ENCODE measurements at places on chromosomes 4 and X.
A peak's percentile ranks its signal among the peaks of the same experiment; 100 is the strongest.

DNA sequence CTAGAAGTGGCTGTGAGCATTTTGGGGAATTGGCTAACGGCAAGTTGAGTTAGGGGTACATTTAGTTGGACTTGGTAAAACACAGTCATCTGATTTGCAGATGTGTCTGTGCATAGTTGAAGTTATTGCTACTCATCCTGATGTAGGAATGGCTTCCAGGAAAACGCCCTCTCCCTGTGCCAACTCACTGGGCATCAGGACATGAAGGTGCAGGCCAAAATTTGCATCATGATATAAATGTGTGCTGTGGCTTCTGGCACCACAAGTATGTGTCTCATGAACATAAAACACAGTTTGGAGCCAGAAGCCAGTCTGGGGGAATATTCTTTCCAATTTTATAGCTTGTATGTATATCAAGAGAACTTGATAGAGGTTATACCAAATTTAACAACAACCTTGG lies 54.2 kb upstream of the CBR4 start:
- no peak for DNase-seq

GRCh38 chr4:7595934-7596461 lies 161.3 kb upstream of the PSAPL1 start:
- DNase-seq: no peak

GRCh38 chr4:161252520-161253141 lies 911.2 kb downstream of the FSTL5 start:
- DNase-seq: no peak

GRCh38 chr4:107312366-107312765 lies 276.3 kb upstream of the DKK2 start:
- DNase-seq: no peak

- DNase-seq: no peak
Observed at GRCh38 chr4:93982255-93982654, 153.7 kb downstream of the ATOH1 start.

DNA sequence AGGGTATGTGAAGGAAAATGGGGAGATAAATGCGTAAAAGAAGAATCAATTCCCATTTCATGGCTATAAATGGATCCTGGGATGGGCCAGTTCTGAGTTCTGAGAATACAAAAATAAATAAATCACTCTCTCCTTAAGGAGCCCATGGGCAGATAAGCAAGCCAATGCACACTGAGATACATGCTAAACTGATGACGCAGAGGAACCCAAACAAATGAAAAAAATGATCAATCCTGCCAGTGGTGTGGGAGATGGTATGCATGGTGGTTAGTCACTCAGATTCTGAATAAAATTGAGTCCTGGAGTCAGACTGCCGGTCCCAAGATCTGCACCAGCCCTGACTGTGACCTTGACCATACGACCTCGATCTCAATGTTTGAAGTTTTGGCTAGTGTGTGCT lies 59.7 kb downstream of the NEIL3 start:
- no peak for DNase-seq

DNA sequence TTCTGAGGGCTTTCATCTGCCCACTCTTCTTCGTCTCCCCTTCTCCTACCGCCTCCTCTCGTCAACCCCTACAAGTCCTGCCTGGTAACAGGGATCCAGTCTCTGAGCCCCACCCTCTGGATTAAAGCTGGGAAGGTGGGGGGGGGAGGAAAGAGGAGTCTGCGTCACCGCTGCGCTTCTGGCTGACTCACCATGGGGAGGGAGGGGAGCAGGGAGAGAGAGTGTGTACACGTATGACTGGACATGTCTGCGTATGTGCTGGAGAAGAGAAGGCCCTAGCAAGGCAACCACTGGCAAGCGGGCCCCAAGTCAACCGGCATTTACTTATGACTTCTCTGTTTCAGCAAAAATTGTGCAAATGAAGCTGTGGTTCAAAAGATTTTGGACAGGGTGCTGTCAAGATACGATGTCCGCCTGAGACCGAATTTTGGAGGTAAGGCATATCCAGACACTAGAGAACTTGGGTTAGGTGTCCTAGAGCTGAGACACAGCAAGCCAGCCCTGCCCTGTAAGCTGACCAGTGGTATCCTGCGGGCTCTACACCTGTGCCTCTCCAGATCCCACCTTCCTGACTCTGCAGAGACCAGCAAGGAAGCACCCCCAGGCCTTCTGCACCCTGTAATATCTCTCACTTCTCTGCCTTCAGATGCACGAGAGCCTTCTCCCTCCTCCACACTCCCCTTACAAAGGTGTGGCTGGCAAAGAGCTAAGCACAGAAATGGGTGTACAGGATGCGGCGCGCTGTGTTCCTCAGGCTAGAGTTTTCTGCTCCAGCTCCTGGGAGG lies 2.5 kb downstream of the GABRQ start:
- DNase-seq: no peak

GRCh38 chr4:42995343-42995944 lies 102.9 kb downstream of the GRXCR1 start:
- no peak for DNase-seq

- DNase-seq: no peak
Observed at GRCh38 chr4:138107023-138107422, 135.1 kb downstream of the SLC7A11 start.

- peak; percentile 46 for DNase-seq
Observed at GRCh38 chr4:40916880-40917279, 167.1 kb downstream of the NSUN7 start.

GRCh38 chr4:20101831-20102230 lies 149.9 kb upstream of the SLIT2 start:
- DNase-seq: no peak

DNA sequence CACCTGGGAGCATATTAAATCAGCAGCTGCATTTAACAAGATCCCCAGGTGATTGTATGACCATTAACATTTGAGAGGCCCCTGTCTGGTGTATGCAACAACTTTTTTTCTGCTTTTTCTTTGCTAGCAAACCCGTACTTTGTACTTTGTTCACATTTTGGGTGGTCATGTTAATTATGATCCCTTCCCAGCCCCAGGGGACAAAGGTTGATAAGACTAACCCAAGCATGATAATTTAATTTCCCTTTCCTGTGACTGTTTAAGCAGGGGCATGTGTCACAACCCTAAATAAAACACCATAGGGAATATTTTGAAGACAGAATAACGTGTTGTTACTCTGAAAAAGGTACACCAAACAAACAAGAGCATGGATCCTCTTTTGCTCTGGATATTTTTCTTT lies 332.0 kb downstream of the PCDH18 start:
- DNase-seq: no peak

- no peak for DNase-seq
Observed at GRCh38 chrX:10875995-10876394, 235.1 kb upstream of the HCCS start.

GRCh38 chrX:9293051-9293496 lies 171.8 kb upstream of the TBL1X start:
- DNase-seq: no peak

DNA sequence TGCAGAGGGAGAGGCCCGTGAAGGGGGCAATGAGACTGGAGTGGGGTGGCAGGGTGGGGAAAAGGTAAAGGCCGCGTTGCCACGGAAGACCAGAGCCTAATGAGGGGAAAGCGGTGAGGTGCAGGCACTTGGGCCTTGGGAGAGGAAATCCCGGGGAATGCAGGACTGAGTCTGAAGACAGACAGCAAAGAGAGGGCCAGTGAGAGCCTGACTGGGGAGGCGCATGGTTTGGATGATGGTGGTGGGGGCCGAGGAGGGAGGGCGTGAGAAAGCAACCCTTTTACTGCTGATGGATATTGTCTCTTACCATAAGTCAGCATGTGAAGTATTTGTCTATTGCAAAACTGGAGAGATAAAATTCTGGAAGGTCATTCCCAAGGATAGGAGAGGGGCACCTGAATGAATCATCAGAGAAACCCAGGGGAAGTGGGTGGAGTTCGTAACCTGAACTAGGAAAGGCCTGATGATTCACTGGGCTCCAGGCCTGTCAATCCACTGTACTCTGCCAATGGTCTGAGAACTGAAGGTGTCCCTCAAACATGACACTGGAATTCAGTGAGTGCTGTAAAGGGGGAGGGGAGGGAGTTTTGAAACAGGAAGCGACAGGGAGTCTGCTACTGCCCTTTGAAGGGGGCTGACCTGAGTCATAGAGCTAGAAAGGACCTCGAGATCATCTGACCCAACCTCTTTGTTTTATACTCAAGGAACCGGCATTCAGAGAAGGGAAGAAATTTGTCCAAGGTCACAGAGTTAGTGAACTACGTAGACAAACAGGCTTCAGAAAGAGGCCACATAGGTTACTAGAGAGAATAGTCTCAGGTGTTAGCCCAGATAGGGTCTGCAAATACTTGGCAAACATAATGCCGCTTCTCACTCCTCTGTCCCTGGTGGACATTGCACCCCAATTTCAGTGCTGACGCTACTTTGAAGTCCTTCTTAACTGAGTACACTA lies 52.2 kb downstream of the NALF2 start:
- no peak for DNase-seq

- no peak for DNase-seq
Observed at GRCh38 chr4:183659872-183660242, 764 bp downstream of the TRAPPC11 start.

GRCh38 chr4:16544251-16544721 lies 318.0 kb upstream of the TAPT1 start:
- no peak for DNase-seq

DNA sequence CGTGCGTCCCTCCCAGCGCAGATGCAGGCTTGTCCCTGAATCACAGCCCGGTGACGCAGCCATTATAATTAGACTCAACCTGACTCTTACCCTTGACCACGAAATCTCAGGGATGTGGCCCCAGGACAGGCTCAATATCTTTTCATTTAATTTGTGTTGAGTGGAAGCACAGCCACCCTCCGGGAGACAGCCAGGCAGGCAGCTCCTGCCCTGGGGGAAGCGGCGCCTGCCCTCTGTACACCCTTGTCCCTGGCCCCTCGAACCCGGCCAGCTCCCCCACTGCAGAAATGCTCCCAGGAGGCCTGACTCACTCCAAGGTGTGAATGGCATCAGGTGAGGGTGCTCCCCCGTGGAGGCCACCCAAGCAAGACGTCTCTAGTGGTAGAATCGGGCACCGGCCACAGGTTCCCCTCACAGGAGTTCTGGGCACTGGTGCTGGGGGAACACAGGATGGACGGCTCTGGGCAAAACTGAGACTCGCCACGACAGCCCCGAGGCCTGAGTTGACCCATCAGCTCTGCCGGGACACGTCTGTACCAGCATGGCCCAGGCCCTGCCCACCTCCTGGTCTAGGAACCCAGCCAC lies 2.7 kb downstream of the CPLX1 start:
- no peak for DNase-seq

DNA sequence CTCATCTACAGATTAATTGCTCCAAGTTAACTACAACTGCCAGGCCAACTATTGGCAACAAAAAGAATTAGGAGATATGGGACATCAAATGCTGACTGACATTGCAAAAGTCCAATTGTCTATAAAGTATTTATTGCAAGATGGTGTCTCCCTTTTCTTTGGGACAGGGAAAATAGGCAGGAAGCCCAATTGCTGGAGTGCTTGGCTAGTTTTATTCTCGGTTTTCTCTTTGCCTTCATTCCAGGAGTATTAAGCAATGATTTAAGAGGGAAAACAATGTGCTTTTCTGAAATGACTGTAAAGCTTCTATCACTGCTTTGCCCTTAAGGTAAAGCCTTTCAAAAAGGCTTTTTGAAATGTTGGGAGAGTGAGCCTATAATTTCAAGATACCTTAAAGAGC lies 62.8 kb upstream of the DIAPH2 start:
- DNase-seq: no peak

DNA sequence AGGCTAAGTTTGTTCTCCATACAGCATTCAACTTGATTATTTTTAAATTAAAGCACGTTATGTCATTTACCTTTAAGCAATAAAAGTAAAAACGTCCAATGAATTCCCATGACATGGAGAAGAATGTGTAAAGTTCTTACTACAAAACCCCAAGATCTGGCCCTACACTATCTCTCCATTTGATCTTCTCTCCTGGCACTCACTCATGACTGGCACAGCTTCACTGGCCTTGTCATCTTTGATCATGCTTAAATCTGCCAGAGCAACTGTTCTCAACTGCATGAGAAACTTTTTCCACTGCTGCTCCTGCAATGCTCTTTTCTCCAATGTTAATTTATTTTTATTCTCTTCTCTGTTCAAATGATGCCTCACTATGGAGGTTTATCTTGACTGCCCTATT lies 1109.0 kb upstream of the IGFBP7 start:
- no peak for DNase-seq

GRCh38 chr4:166006217-166006616 lies 133.2 kb downstream of the TLL1 start:
- no peak for DNase-seq

- no peak for DNase-seq
Observed at GRCh38 chrX:2867206-2867605, 38.5 kb downstream of the GYG2 start.

DNA sequence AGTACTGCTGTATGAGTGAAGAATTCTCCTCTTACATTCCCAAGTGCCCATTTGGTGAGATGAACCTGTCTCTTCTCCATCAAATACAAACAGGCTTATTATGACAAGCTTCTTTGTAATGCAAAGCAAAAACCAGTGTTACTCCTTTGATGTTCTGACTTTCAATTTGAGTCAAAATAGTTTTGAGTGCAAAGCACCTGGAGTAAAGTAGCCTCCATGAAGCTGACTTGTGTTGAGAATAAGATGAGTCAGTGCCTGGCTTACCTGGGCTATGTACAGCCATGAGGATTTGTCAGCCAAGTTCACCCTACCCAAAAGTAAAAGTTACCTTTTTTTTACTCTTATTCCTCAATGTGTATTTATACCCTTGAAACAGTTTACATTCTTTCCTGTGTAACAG lies 132.5 kb upstream of the FMR1 start:
- DNase-seq: no peak

DNA sequence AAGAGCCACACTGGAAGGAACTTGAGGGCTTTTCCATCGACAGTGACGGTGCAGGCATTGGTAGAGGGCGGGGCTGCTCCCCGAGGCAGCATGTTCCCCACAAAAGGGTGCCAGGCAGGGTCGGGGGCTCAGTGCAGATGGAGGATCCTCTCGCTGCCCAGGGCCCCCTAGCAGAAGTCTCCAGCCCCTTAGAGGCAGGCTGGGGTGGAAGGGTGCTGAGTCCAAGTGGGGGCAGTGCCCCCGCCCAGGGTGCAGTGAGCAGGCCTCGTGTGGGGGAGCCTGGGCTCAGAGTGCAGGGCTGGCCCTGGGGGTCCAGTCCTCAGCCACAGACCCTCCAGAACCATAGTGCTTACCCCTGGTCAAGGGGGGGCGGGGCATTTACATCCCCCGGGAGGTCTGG lies 9.0 kb downstream of the CPZ start:
- DNase-seq: no peak

GRCh38 chr4:113469926-113470325 lies 291.6 kb downstream of the CAMK2D start:
- no peak for DNase-seq

GRCh38 chrX:129719931-129720530 lies 18.7 kb upstream of the XPNPEP2 start:
- no peak for DNase-seq

DNA sequence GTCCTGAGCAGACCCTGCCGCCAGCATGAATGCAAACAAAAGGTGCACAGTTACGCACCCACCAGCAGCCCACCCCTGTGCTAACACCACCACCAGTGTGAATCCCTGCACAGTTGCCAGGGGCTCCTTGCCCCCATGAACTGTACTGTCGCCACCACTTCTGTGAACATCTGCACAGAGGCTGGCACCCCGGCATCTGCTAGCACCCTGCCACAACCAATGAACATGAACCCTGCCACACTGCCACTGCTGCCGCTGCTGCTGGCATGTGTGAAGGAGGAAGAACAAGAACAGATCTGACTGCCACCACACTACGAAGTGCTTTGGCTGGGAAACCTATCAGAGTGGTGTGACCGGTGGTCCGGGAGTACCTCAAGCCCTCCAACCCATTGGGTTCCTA lies 261.3 kb downstream of the PARM1 start:
- no peak for DNase-seq

GRCh38 chrX:19879735-19880378 lies 7.5 kb downstream of the SH3KBP1 start:
- DNase-seq: no peak

- DNase-seq: no peak
Observed at GRCh38 chrX:71953391-71953790, 42.7 kb downstream of the NHSL2 start.
